ENCODE measurements at places on chromosomes 1 and 21.

GRCh38 chr1:30111431-30111830 lies 612.0 kb downstream of the MATN1 start:
- DNase-seq, result no peak

DNA sequence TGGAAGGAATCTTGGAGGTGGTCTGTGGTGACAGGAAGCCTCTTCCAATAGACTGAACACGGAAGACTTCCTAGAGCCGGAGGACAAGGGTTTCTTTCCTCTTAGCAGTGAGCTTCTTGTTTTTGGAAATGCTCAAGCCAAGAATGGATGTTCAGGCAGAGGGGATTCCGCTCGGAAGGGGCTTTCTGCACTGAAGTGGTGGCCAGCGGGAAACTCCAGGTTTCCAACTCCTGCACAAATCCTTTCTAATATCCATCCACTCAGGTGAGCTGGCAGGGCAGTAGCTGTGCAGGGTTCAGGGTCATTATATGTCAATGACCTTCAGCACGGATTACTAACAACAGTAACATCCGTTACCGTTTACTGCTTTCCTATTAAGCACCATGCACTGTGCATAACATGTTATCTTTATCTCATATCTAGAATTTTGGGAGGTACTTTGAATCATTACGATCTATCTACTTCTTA lies 573 bp upstream of the CPT2 start:
- no peak for DNase-seq

DNA sequence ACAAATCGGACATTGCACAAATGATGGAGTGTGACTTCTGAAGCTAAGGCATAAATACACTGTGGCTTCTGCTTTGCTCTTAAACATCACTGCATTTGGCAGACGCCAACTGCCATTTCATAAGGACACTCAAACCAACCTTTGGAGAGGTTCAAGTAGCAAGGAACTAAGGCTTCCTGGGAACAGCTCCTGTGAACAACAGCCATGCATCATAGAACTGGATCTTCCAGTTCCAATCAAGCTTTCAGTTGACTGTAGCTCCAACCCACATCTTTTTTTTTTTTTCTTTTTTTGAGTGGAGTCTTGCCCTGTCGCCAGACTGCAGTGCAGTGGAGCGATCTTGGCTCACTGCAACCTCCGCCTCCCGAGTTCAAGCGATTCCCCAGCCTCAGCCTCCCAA lies 10.7 kb upstream of the HUNK start:
- no peak for DNase-seq

DNA sequence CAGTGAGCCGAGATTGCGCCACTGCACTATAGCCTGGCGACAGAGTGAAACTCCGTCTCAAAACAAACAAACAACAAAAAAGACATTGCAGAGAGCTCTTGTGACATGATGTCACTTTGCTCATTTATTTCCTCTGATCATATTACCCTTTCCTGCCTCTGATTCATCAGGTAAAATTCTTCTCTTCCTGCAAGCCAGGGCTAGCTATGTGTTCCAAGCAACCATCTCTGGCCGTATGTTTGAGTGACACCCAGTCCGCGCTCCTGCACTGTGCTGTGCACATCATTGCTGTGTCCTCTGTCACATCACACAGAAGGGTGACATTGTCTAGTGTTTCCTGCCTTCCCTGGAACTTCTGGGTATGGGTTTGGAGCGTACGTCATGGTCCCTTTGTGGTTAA lies 251.3 kb downstream of the PCP4 start:
- DNase-seq, result no peak

Measured in smooth muscle cell of the brain vasculature (primary cell).